GOT3 (cell line): ENCODE measurements at places on chromosomes 3 and 15.

GRCh38 chr3:118425272-118425837, 609.3 kb downstream of the IGSF11 start:
- no peak for DNase-seq

GRCh38 chr3:128495435-128495970, 2.5 kb upstream of the GATA2 start:
- no peak for DNase-seq

DNA sequence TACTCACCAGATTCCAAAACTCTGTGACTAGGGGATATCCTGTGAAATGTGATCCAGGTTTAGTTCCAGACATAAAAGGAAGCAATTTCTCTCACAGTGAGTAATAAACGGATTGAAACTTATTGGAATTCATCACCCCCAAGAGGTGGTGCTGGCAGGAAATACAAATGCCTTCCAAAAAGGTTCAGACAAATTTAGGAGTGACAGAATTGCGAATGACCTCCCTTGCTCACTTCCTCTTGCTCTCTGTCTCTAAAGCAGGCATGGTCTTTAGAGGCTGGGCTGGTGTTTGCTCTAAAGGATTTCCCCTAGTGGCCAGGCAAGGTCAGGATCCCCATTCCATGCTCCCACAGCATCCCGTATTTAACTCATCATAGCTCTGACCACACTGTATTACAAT, 449.4 kb upstream of the PPP2R3A start:
- no peak for DNase-seq

GRCh38 chr3:53144862-53145712, 14.9 kb upstream of the RFT1 start:
- DNase-seq = no peak

GRCh38 chr3:81886081-81886480, 124.6 kb upstream of the GBE1 start:
- no peak for DNase-seq
